ENCODE measurements at places on chromosomes 13 and 19.

GRCh38 chr19:17803264-17803896, 8.4 kb downstream of the B3GNT3 start:
- DNase-seq, result peak; percentile 73

GRCh38 chr19:32266460-32266859, 79.0 kb upstream of the ZNF507 start:
- DNase-seq, result no peak

- DNase-seq, result no peak
Observed at GRCh38 chr13:106513025-106513983, 22.2 kb downstream of the EFNB2 start.

GRCh38 chr13:52870143-52870542, 21.7 kb upstream of the PCDH8 start:
- DNase-seq, result no peak

GRCh38 chr19:48784527-48784926, 26.3 kb downstream of the BCAT2 start:
- DNase-seq, result peak; percentile 25

DNA sequence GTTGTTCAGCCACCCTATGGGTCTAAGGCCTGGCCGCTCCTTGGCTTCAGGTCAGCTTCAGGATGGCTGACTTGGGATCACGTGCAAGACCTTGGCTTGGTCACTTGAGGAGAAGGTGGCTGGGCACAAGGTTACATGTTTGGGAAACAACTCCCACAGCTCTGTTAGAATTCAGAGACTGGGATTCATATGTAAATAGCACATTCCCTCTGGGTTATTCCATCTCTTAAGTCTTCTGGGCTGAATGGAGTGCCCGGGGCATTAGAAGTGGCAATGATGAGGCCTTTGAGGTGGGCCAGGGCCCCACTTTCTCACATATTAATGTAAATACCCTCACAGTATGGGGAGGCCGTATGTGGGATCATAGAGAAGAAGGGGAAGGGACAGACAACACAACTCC, 150.9 kb downstream of the EFNB2 start:
- DNase-seq, result no peak
